ENCODE measurements at places on chromosomes 1 and 21.

GRCh38 chr21:33264561-33264960 lies 1.6 kb upstream of the IL10RB start:
- no peak for DNase-seq

- DNase-seq, result peak; percentile 87
Observed at GRCh38 chr1:31788138-31788824, 24.1 kb upstream of the ADGRB2 start.

DNA sequence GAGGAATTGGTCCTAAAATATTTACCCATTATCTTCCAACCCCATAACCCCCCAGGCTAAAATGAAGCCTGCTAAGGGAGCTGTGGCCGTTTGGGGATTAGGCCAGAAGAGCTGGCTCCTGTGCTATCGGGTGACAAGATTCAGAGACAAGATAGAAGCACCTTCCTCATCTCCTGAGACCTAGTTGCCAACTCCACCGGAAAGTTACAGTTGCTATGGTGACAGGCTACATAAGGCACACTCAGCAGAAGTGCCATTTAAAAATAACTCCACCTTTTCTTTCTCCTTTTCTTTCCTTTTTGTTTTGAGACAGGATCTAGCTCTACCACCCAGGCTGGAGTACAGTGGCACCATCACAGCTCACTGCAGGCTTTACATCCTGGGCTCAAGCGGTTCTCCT lies 43.6 kb upstream of the ROR1 start:
- peak; percentile 6 for DNase-seq

- DNase-seq, result peak; percentile 36
Observed at GRCh38 chr1:30872948-30873263, 35.7 kb downstream of the SDC3 start.

GRCh38 chr1:115275216-115275615 lies 62.8 kb downstream of the NGF start:
- peak; percentile 17 for DNase-seq

- DNase-seq, result no peak
Observed at GRCh38 chr1:200075522-200075921, 48.0 kb downstream of the NR5A2 start.

DNA sequence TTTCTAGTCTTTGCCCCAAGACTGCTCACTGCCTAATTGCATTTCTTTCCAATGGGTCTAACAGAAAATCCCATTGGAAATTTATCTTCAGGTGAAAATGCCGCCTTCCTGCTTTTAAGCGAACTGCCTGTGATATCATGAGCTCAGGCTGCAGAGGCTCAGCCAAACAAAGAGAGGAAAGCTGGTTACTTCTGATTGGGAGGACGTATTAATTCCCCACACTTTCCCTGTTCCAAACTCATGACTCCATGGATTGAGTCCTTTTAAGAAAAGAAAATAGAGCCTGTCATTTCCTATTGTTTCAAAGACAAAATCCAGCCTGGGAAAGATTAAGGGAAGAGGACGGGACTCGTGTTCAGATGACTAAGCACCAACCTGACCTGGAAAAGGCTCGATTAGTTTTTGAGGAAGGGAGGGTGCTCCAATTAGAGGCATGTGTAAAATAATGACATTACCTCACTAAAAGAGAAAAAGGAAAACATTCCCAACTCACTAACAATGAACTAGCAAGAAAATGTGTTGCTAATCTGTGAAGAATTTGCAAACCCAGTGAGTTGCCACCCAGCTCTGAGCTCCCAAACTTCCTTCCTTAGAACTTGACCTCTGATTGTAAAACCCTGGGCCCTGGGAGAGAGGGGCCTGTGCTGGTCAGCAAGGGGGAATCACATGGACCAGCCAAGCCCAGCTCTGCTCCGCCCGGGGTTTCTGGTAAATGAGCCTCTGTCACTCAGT lies 61.2 kb downstream of the TCP10L start:
- DNase-seq, result no peak

- DNase-seq, result peak; percentile 58
Observed at GRCh38 chr1:228487336-228488124, at the start of gene RNF187. RNF187 (plus strand) TSS chr1:228487382.

- no peak for DNase-seq
Observed at GRCh38 chr1:160082487-160082886, 1.1 kb downstream of the KCNJ9 start.

DNA sequence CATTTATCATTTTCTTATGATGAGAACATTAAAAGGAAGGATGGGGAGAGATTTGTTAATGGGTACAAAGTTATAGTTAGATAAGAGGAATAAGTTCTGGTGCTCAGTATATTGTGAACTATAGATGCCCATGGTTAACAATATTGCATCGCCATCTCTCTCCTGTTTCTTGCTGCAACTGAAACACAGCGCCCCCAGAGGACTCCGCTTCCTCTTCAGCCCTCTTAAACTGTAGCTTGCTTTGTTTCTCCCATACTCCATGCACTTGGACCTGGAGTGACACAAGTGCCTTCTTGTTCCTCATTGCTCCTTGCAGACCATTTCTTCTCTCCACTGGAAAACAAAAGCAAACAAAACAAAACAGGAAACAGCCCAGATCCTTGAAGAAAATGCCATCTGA lies 70.1 kb upstream of the NTPCR start:
- DNase-seq, result peak; percentile 8

GRCh38 chr1:76137746-76138145 lies 63.2 kb downstream of the ST6GALNAC3 start:
- no peak for DNase-seq

GRCh38 chr1:52947490-52947889 lies 20.4 kb downstream of the SCP2 start:
- DNase-seq, result no peak

GRCh38 chr1:87706203-87706602 lies 377.5 kb downstream of the LMO4 start:
- no peak for DNase-seq

DNA sequence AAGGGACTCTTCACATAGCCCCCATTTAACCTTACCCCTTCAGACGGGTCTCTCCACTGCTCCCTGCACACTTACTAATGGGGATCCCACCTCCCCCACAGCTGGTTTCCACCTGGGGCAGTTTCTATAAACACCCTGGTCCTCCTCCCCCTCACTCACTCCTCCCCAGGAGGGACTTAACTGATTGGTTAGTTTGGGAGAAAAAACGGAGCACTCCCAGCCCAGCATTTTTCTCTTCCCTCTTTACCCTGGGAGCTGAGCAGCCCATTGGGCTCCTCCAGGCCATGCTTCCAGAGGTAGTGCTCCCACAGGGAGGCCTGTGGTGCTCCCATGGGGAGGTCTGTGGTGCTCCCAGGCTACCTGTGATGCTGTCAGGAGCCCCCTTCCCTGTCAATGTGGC lies 93.7 kb downstream of the MIS18A start:
- DNase-seq, result no peak

- DNase-seq, result peak; percentile 59
Observed at GRCh38 chr21:42063191-42063570, 7.9 kb upstream of the UMODL1 start.
